ENCODE measurements at places on chromosomes 6 and 20.

GRCh38 chr6:42629845-42630244 is 66.0 kb downstream of the UBR2 start:
- DNase-seq, result no peak
- peak overlapping the region; percentile 53 for H3K27ac ChIP-seq
- peaks cover 16% of the 10 kb centered on the region for H3K36me3 ChIP-seq
- peaks cover 2% of the 10 kb centered on the region for H3K4me1 ChIP-seq
- H3K4me3 ChIP-seq, result no peak overlapping the region

GRCh38 chr6:83536034-83536646 is 23.8 kb downstream of the PRSS35 start:
- H3K27me3 ChIP-seq, result no peaks in the 10 kb centered on the region
- no peak overlapping the region for H3K27ac ChIP-seq
- H3K4me1 ChIP-seq, result no peaks in the 10 kb centered on the region
- H3K4me3 ChIP-seq, result no peak overlapping the region

DNA sequence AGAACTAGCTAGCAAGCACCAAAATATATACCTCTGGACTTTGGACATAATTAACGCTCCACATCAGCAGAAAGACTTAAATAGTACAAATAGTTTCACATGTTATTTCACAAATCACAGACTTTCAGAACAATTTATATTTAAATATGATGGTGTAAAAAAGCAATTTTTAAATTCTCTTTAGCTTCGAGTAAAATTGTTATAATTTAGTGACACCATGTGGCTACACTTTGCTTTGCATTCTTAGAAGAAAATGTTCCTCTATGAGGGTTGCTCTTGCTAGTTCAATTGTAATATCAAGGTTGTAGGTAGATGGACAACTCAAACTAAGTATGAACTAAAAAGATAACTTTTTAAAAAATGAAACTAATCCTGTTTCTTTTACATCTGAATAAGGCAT is 69.0 kb downstream of the BTBD9 start:
- peaks cover 5% of the 10 kb centered on the region for H3K36me3 ChIP-seq
- DNase-seq, result no peak
- H3K27me3 ChIP-seq, result no peaks in the 10 kb centered on the region
- H3K4me1 ChIP-seq, result peaks cover 24% of the 10 kb centered on the region

DNA sequence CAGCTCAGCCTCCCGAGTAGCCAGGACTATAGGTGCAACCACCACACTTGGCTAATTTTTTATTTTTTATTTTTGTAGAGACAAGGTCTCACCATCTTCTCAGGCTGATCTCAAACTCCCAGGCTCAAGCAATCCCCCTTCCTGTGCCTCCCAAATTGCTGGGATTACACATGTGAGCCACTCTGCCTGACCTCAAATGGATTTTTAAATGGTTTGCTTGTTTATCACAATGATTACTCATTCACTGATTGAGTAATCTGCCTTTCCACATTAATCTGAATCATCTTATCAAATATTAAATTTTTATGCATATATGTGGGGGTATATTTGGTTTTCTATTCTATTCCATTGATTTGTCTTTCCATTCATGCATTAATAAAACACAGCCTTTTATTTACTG is 9.4 kb upstream of the KHDC1L start:
- H3K4me3 ChIP-seq, result no peak overlapping the region
- H3K27me3 ChIP-seq, result no peaks in the 10 kb centered on the region
- H3K36me3 ChIP-seq, result no peaks in the 10 kb centered on the region
- H3K27ac ChIP-seq, result no peak overlapping the region
- no peak for DNase-seq
- H3K4me1 ChIP-seq, result no peaks in the 10 kb centered on the region

GRCh38 chr20:32112841-32113240 is 3.3 kb downstream of the TM9SF4 start:
- H3K27me3 ChIP-seq, result no peaks in the 10 kb centered on the region
- H3K36me3 ChIP-seq, result no peaks in the 10 kb centered on the region
- H3K4me1 ChIP-seq, result peaks cover 27% of the 10 kb centered on the region

GRCh38 chr20:51399006-51399890 is 143.3 kb downstream of the NFATC2 start:
- H3K27me3 ChIP-seq, result no peaks in the 10 kb centered on the region
- H3K36me3 ChIP-seq, result peaks cover 4% of the 10 kb centered on the region
- H3K4me1 ChIP-seq, result peaks cover 66% of the 10 kb centered on the region
- H3K4me3 ChIP-seq, result no peak overlapping the region
- no peak for DNase-seq

DNA sequence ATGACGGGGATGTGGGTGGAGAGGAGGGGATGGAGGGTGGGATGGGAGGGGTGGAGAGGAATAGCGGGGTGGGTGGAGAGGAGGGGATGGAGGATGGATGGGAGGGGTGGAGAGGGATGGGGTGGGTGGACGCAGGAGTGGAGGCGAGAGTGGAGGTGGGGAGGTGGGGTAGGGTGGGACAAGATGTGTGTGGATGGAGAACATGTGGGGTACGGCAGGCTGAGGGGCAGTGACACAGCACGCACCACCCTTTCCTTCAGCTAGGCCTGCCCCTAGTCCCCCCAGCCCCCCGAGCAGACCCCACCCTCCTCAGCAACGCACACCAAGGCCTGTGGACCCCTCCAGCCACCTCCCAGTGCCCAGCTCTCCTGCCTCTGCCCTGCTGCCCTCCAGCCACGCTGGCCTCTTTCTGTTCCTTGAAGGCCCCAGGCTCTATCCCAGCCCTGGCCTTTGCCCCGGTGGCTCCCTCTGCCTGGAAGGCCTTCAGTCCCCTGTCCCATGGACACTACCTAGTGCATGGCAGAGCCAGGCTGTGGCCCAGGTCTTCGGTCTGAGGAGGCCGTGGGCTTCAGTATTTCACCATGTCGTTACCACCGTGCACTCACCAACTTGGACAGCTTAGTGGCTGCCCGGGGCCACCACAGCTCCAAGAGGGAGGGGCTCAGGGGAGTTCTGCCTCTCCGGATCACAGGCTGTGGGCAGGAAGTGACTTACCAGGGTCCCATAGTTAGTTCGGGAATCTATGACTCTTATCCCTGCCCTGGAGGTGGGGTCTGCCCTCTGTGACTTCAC is 78.4 kb upstream of the PMEPA1 start:
- no peak overlapping the region for H3K27ac ChIP-seq
- H3K36me3 ChIP-seq, result no peaks in the 10 kb centered on the region
- DNase-seq, result no peak
- H3K27me3 ChIP-seq, result peaks cover 5% of the 10 kb centered on the region
- H3K4me3 ChIP-seq, result no peak overlapping the region

- H3K27me3 ChIP-seq, result no peaks in the 10 kb centered on the region
- no peak for DNase-seq
- H3K36me3 ChIP-seq, result peaks cover 2% of the 10 kb centered on the region
- H3K27ac ChIP-seq, result no peak overlapping the region
- peaks cover 11% of the 10 kb centered on the region for H3K4me1 ChIP-seq
Measured at GRCh38 chr6:164396071-164397047, 913.0 kb downstream of the C6orf118 start.

GRCh38 chr6:111890988-111891387 is 17.7 kb upstream of the FYN start:
- H3K27me3 ChIP-seq, result no peaks in the 10 kb centered on the region
- H3K36me3 ChIP-seq, result no peaks in the 10 kb centered on the region
- no peak for DNase-seq
- no peak overlapping the region for H3K4me3 ChIP-seq

DNA sequence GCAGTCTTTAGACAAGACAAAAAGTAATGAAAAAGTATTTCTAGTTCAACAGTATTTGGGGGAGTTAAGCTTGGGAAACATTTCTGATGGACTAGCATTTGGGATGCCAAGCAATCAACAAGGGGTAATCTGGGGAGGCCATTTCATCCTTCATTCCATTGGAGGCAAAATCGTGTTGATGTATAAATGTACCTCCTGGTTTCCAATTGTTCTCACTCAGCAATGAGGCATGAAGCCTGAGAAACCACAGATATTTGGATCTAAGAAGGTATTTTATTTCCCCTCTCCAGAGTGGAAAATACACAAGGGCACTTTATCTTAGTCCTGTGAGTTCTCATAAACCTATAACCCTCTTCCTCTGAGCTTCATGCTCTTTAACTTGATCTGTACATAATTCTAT is 68.2 kb downstream of the TBX18 start:
- no peaks in the 10 kb centered on the region for H3K36me3 ChIP-seq
- H3K27ac ChIP-seq, result no peak overlapping the region
- no peak for DNase-seq

DNA sequence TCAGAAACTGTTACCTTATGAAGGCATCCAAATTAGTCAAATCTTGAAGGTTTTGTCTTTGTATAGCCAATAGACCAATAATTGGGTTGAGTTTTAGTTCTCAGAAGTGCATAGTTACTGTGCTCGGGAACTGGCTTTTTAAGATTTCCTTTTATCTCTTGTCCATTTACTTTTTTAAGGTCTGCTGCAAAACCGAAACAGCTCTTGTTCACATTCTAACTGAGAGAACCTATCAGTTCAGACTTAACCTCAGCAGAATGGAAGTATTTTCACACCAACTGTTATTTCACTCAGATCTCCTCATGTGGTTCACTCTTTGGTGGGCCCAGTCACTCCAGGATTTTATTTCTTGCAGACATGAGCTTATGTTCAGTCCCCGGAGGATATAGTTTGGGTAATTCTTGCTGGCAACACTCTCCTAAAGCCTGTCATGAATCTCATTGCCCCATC is 55.5 kb downstream of the TPBG start:
- no peaks in the 10 kb centered on the region for H3K36me3 ChIP-seq
- no peak overlapping the region for H3K4me3 ChIP-seq
- no peaks in the 10 kb centered on the region for H3K4me1 ChIP-seq
- H3K27ac ChIP-seq, result no peak overlapping the region

GRCh38 chr6:83824831-83825230 is 28.3 kb upstream of the RIPPLY2 start:
- no peak overlapping the region for H3K4me3 ChIP-seq
- H3K4me1 ChIP-seq, result no peaks in the 10 kb centered on the region
- DNase-seq, result no peak

- H3K36me3 ChIP-seq, result no peaks in the 10 kb centered on the region
- H3K27me3 ChIP-seq, result no peaks in the 10 kb centered on the region
- no peak overlapping the region for H3K27ac ChIP-seq
- peaks cover 11% of the 10 kb centered on the region for H3K4me1 ChIP-seq
Measured at GRCh38 chr20:60137657-60138245, 179.5 kb downstream of the CDH26 start.

DNA sequence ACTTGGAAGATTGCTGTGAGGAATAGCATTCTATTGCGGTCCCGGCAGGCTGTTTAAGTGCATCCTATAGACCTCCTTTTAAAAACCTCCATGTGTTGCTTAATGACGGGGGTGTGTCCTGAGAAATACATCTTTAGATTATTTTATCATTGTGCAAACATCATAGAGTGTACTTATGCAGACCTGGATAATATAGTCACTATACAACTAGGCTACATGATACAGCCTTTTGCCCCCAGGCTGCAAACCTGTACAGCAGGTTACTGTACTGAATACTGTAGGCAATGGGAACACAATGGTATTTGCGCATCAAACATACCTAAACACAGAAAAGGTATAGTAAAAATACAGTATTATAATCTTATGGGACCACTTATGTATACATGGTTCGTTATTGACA is 175.6 kb downstream of the RNF144B start:
- H3K27me3 ChIP-seq, result peaks cover 27% of the 10 kb centered on the region
- H3K36me3 ChIP-seq, result no peaks in the 10 kb centered on the region
- no peak overlapping the region for H3K27ac ChIP-seq
- no peak overlapping the region for H3K4me3 ChIP-seq
- no peaks in the 10 kb centered on the region for H3K4me1 ChIP-seq
- no peak for DNase-seq

GRCh38 chr6:45599053-45599452 is 221.3 kb upstream of the SUPT3H start:
- H3K27me3 ChIP-seq, result no peaks in the 10 kb centered on the region
- no peak for DNase-seq
- H3K36me3 ChIP-seq, result no peaks in the 10 kb centered on the region
- H3K4me3 ChIP-seq, result no peak overlapping the region

- peaks cover 2% of the 10 kb centered on the region for H3K36me3 ChIP-seq
- no peak overlapping the region for H3K4me3 ChIP-seq
- peaks cover 8% of the 10 kb centered on the region for H3K4me1 ChIP-seq
- DNase-seq, result no peak
Measured at GRCh38 chr6:165664559-165665383, 1.7 kb upstream of the PDE10A start.

GRCh38 chr6:163825033-163825432 is 410.5 kb downstream of the QKI start:
- DNase-seq, result no peak
- no peaks in the 10 kb centered on the region for H3K4me1 ChIP-seq
- no peaks in the 10 kb centered on the region for H3K36me3 ChIP-seq

- no peaks in the 10 kb centered on the region for H3K27me3 ChIP-seq
- H3K4me3 ChIP-seq, result peak overlapping the region; percentile 87
- H3K27ac ChIP-seq, result peak overlapping the region; percentile 96
- peaks cover 74% of the 10 kb centered on the region for H3K4me1 ChIP-seq
- peaks cover 9% of the 10 kb centered on the region for H3K36me3 ChIP-seq
Measured at GRCh38 chr6:33429750-33430052, 9.8 kb downstream of the SYNGAP1 start.

All from naive thymus-derived CD8-positive, alpha-beta T cell (primary cell).